Muscle of back (tissue), 13 donors: ENCODE measurements at places on chromosomes 16 and 17. TPM values are rescaled to one million over a fixed set of nuclear protein-coding genes. Genes with fewer than 3 reads are reported as not detected.
A peak's percentile ranks its signal among the peaks of the same experiment; 100 is the strongest.

DNA sequence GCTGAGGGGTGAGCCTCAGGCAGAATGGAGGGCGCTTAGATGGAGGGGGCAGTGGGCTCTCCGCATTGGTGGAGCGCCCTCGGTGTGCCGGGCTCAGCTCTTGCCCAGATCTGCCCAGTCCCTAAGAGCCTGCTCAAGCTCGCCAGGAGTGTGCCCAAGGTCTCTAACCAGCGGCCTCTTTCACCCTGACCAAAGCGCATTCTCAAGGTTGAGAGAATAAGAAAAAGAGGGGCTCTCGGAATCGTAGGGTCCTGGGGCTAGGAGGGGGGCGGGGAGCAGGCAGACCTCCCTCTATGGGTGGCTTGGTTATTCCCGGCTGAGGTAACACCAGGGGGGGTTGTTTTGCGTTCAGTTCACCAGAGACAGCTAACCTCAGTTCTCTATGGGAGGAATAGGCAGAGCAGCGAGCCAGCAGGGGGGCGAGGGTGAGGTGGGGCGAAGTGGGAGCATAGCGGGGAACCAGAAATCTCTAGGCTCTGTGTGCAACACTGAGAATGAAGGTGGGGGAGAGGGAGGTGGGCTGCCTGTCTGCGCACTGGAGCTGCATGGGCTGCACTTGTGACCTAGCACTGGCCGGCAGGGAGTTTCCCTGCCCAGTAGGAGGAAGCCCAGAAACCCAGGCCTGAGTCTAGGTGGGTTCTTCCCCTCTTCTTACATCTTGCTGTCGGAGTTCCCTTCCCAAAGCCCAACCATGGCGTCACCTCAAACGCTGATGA, 3.0 kb downstream of the TMEM132E start:
- DNase-seq, result no peak

GRCh38 chr16:26905336-26905735, 161.4 kb upstream of the C16orf82 start:
- DNase-seq, result no peak

- DNase-seq, result no peak
Observed at GRCh38 chr16:54944002-54944401, 13.3 kb downstream of the IRX5 start.

DNA sequence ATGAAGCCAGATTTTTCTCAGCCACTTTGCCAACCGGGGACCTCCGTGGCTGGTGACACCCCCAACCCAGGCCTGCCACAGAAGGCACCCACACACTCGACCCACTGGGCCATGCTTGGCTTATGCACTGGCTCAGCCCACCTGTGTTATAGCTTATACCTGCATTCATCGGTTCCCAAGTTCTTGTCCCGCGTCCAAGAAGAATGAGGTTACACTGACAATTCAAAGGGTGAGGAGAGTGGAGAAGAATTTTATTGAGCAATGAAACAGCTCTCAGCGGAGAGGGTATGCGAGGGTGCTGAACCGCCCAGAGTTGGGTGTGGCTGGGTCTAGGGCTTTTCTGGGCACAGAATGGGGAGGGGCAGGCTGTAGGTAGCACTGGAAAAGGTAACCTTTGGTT, 22.2 kb upstream of the CDH15 start:
- DNase-seq, result no peak

GRCh38 chr17:39239640-39240314, 14.0 kb upstream of the STAC2 start:
- DNase-seq, result no peak

DNA sequence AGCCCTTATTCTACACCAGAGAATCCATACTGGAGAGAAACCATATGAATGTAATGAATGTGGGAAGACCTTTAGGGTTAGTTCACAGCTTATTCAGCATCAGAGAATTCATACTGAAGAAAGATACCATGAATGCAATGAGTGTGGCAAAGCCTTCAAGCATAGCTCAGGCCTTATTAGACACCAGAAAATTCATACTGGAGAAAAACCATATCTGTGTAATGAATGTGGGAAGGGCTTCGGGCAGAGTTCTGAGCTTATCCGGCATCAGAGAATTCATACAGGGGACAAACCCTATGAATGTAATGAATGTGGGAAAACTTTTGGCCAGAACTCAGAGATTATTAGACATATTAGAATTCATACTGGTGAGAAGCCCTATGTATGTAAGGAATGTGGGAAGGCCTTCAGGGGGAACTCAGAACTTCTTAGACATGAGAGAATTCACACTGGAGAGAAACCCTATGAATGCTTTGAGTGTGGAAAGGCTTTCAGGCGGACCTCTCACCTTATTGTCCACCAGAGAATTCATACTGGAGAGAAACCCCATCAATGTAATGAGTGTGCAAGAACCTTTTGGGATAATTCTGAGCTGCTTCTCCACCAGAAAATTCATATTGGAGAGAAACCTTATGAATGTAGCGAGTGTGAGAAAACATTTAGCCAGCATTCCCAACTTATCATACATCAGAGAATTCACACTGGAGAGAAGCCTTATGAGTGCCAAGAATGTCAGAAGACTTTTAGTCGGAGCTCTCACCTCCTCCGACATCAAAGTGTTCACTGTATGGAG, 14.1 kb downstream of the ZFP3 start:
- no peak for DNase-seq

GRCh38 chr17:9220398-9221146, 199.3 kb downstream of the NTN1 start:
- DNase-seq, result no peak

DNA sequence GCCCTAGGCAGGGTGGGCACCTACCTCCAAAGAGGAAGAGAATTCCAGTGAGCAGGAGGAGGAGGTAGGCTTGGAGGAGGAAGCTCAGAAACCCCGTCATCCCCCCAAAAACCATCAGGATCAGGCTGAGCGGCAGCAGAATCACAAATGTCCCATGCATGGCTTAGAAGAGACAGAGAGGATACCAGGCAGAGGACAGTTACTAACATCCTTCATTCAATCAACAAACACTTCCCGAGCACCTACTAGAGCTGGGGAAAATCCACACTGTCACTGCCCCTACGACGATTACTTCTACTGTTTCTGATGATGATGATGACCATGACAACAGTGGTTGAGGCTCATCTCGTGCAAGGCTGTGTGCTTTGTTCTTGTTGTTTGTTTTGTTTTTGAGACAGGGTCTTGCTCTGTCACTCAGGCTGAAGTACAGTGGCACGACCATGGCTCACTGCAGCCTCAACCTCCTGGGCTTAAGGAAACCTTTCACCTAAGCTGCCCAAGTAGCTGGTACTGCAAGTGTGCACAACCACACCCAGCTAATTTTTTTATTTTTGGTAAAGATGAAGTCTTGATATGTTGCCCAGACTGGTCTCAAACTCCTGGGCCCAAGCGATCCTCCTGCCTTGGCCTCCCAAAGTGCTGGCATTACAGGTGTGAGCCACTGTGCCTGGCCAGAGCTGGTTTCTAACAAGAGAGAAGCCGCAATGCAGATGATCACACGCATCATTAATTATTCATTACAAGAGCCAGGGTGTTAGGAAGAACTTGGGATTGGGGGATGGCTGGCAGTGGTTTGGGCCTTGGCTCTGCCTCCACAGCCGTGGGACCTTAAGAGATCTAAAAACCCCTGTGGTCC, 18.0 kb downstream of the TMEM114 start:
- no peak for DNase-seq

GRCh38 chr16:24848065-24848464, 2.3 kb downstream of the SLC5A11 start:
- peak; percentile 22 for DNase-seq

DNA sequence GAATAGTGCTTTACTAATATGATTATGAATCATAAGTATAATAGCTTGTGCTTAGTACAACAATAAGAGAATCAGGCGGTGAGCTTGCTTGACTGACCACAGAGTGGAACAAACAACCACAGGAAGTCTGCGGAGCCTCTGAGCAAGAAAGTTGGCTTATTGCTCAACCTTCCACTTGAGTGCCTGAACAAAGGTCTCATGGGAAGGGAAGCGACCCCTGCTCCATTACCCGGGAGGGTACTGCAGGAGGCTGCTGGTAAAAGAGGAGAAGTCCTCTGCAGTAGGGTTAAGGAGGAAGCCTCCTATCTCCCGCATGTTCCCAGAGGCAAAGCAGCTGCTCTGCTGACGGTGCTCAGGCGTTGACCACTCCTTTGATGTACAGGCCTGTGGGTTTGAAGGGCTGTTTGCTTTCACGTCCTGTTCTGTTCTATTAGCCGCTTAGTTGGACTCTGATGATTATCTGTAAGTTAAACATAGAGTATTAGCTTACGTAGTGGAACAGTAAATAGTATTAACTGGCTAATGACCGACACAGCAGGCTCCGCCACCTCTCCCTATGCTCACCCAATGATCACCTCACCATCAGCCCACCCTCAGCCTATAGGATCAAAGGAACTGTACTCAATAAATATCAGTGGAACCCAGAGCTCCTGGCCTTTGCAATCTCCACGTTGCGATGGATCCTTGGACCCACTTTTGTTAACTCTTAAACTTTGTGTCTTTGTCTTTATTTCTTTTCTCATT, 17.5 kb downstream of the ALOX15B start:
- no peak for DNase-seq

DNA sequence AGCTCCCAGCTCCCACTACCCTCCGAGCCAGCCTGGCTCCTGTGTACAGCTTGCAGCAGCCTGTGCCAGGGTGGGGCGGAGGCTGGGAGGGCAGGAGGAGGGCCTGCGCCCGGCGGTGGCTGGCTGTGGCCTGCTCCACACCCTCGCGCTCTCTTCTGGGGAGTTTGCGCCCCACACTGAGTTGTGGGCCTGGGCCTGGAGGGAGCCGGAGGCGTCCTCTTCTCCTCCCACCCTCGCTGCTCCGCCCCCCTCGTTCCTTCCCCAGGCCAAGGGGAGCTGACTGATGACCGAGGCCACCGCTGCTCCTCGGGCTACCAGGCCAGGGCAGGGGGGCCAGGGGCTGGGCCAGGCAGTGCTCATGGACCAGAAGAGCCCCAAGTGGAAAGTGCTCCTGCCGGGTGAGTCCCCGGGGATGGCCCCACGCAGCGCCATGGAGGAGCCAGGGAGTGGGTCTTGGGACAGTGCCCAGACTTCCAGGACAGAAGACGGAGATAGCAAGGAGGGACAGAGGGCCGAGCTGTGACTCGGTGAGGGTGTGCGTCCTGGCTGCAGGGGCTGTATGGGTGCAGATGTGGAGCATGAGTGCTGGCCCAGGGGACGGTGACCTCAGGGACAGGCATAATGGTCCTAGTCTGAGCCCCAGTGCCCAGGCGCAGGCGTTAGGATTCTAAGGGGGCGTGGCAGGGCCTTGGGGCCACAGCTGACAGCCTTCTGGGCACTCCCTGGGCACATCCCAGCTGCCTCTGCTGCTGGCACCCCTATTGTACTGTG, 242.1 kb upstream of the GSE1 start:
- DNase-seq, result no peak

DNA sequence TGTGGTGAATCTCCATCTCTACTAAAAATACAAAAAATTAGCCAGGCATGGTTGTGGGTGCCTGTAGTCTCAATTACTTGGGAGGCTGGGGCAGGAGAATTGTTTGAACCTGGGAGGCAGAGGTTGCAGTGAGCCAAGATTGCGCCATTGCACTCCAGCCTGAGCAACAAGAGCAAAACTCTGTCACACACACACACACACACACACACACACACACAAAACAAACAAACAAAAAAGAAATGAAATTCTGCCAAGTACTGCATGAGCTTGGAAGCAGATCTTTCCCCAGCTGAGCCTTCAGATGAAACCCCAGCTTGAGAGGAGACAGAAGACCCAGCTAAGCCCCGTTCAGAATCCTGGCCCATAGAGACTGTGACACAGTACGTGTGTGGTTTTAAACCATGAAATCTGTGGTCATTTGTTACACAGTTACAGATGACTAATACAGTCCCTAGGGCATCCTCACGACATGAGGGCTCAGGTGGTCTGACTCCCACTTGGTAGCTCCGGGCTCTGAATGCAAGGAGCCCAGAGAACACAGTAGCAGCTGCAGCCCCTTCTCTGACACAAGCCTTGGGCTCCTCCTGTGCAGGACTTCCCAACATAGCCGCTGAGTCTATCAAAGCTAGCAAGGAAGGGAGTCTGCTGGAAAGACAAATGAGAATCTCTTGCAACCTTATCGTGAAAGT, 132.8 kb downstream of the SEC14L1 start:
- DNase-seq, result no peak

- DNase-seq, result peak; percentile 29
Observed at GRCh38 chr17:17361867-17362539, 58.8 kb downstream of the NT5M start.

GRCh38 chr16:982145-983043, 824 bp downstream of the SOX8 start:
- peak; percentile 52 for DNase-seq

- no peak for DNase-seq
Observed at GRCh38 chr17:43839670-43840108, 6.7 kb upstream of the MPP3 start.

- DNase-seq, result no peak
Observed at GRCh38 chr17:3904501-3904900, 11.6 kb upstream of the CAMKK1 start.

- DNase-seq, result no peak
Observed at GRCh38 chr17:66345264-66345663, 42.9 kb downstream of the PRKCA start.

The RNU2-1 gene
- polyA plus RNA-seq, result not detected

The ZNF287 gene
- 5.7 TPM for polyA plus RNA-seq

The ITGAX gene
- 1.1 TPM for polyA plus RNA-seq

The KCTD19 gene
- 0.35 TPM for polyA plus RNA-seq

The GRAPL gene
- polyA plus RNA-seq, result 1.4 TPM

The OSGIN1 gene
- 0.57 TPM for polyA plus RNA-seq

The SUZ12 gene
- 25.9 TPM for polyA plus RNA-seq

The C17orf58 gene
- polyA plus RNA-seq, result 17.7 TPM

The KRT39 gene
- polyA plus RNA-seq, result 2.9 TPM

The CCL5 gene
- 1.3 TPM for polyA plus RNA-seq
